ENCODE measurements at places on chromosomes 13 and 19.

- no peaks in the 10 kb centered on the region for H3K27me3 ChIP-seq
- H3K4me3 ChIP-seq = no peak overlapping the region
- peak overlapping the region; percentile 88 for H3K27ac ChIP-seq
These were observed 11.7 kb upstream of the CBLC start for GRCh38 chr19:44765949-44766335.

GRCh38 chr19:38709671-38710415, 34.4 kb downstream of the CAPN12 start:
- H3K27ac ChIP-seq = peak overlapping the region; percentile 30
- DNase-seq = no peak
- no peak overlapping the region for H3K4me3 ChIP-seq
- H3K36me3 ChIP-seq = peaks cover 100% of the 10 kb centered on the region
- H3K27me3 ChIP-seq = no peaks in the 10 kb centered on the region

GRCh38 chr19:56839652-56840450, 675 bp downstream of the PEG3 start:
- H3K27me3 ChIP-seq = peaks cover 12% of the 10 kb centered on the region
- peak overlapping the region; percentile 62 for H3K4me3 ChIP-seq
- peak overlapping the region; percentile 94 for H3K27ac ChIP-seq
- DNase-seq = peak; percentile 97
- H3K4me1 ChIP-seq = no peaks in the 10 kb centered on the region

DNA sequence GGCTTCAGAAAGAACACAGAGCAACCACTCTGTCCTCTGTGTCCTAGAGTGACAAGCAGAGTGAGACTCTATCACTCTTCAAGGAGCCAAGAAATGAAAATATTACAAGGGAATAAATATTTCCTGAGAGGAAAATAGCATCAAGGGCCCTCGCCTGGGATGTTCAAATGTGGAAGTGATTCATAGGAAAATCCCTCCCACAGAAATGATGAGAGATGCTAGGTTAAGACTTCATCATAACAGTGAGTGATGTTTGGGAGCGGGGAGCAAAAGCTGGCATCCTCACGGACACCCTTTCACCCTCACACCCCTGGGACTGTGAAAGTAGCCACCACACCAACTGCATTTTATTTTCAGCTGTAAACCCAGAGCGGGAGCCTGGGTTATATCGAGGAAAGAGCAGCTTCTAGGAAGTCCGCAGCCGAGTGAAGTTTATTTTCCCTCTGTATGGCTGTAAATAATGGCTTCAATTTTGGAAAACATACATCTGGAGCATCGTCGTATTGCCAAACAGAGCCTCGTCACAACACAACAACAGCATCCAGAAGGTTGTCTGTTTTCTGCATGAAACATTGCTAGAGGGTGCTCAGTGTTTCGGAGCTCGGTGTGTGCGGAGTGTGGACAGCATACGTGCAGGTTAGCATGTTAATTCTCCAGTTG, 54.8 kb downstream of the DLEU7 start:
- no peaks in the 10 kb centered on the region for H3K36me3 ChIP-seq
- no peak overlapping the region for H3K4me3 ChIP-seq
- no peak overlapping the region for H3K27ac ChIP-seq

DNA sequence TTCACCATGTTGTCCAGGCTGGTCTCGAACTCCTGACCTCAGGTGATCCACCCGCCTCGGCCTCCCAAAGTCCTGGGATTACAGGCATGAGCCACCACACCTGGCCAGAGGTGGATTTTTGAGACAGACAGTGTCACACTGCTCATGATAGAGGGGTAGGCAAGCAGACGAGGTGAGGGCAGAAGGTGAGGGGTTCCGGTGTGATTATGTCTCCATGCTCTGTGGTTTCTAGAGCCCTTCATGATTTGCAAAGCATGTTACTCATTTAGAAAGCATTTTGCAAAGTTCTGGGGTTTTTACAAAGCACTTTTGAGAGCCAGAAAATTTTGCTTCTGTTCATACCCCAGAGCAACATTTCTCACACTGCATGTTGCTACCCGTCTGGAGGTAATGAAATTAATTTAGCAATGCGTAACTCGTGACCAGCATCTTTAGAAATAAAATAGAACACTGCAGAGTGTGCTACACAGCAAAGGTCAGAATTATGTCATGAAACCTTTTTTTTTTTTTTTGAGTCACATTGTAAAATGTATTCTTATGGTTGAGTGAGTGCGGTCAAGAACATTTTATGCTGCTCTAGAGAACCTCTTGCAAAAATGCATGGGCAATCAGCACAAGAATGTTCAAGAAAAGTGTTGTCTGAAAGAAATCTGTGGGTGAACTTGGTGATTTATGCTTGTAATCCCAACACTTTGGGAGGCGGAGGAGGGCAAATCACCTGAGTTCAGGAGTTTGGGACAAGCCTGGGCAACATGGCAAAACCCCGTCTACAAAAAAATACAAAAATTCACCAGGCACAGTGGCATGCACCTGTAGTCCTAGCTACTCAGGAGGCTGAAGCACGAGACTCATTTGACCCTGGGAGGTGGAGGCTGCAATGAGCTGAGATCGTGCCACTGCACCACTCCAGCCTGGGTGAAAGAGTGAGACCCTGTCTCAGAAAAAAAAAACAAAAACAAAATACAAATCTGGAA, 58.0 kb downstream of the MAP4K1 start:
- no peak for DNase-seq
- H3K36me3 ChIP-seq = no peaks in the 10 kb centered on the region
- H3K27me3 ChIP-seq = peaks cover 6% of the 10 kb centered on the region
- no peak overlapping the region for H3K27ac ChIP-seq
- H3K4me1 ChIP-seq = peaks cover 4% of the 10 kb centered on the region

DNA sequence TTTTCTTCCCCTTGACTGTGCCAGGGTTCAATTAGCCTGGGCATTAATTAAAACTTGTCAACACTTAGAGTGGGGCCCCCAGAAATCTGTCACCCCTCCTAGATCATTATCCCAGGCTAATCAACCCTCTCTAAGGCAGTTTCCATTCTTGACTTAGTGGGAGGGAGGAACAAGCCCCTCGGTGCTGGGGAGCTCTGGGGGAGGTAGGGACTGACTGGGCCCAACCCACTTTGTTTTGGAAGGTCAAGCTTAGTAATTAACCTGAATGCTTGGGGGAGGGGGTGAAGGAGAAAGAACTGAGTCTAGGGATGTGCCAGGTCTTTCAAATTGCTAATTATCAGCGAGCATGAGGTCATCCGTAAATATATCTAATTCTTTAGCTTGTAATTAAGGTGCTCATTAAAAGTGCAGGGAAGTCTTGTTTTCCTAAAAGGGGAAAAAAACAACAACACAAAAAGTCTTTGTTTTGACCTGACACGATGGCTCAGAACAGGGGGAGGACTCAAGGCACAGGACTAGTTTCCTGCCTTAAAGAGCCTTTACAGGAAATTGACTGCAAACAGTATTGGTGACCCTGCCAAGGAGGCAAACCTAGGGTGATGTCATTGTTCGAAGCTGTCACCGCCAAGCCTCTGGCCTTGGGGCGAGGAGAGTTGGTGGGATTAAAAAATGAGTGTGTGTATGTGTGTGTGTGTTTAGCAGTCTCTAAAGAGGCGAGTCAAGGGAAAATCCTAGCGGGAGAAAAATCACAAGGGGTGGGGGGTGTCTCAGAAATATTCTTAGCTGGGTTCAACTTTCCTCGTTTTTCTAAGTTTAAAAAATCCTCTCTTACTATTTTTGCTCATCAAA, 19.4 kb downstream of the ACTN4 start:
- peaks cover 50% of the 10 kb centered on the region for H3K36me3 ChIP-seq
- H3K27ac ChIP-seq = peak overlapping the region; percentile 68
- no peak overlapping the region for H3K4me3 ChIP-seq
- no peaks in the 10 kb centered on the region for H3K27me3 ChIP-seq
- DNase-seq = peak; percentile 75
- H3K4me1 ChIP-seq = peaks cover 91% of the 10 kb centered on the region

DNA sequence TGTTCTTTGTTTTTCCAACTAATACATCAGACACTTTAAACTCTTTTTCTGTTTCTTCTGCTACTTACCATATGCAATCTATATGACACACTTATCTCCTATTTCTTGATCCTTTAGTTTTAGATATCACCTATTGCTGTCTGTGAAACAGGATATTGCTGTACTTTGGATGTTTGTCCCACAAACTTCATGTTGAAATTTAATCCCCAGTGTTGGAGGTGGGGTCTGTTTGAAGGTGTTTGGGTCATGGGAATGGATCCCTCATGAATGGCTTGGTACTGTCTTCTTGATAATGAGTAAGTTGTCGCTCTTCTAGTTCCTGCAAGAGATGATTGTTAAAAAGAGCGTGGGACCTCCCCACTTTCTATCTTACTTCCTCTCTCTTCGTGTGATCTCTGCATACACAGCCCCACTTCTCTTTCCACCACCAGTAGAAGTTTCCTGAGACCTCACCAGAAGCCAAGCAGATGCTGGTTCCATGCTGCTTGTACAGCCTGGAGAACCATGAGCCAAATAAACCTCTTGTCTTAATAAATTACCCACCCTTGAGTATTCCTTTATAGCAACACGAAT, 244.2 kb downstream of the NHLRC3 start:
- H3K4me3 ChIP-seq = no peak overlapping the region
- H3K36me3 ChIP-seq = no peaks in the 10 kb centered on the region
- H3K27ac ChIP-seq = no peak overlapping the region
- H3K27me3 ChIP-seq = no peaks in the 10 kb centered on the region

GRCh38 chr13:95289020-95289444, 12.2 kb downstream of the ABCC4 start:
- no peak for DNase-seq
- peaks cover 4% of the 10 kb centered on the region for H3K4me1 ChIP-seq
- H3K36me3 ChIP-seq = no peaks in the 10 kb centered on the region
- no peaks in the 10 kb centered on the region for H3K27me3 ChIP-seq

GRCh38 chr19:39916851-39917396, 17.5 kb downstream of the FCGBP start:
- no peak overlapping the region for H3K27ac ChIP-seq
- no peak overlapping the region for H3K4me3 ChIP-seq
- DNase-seq = no peak

DNA sequence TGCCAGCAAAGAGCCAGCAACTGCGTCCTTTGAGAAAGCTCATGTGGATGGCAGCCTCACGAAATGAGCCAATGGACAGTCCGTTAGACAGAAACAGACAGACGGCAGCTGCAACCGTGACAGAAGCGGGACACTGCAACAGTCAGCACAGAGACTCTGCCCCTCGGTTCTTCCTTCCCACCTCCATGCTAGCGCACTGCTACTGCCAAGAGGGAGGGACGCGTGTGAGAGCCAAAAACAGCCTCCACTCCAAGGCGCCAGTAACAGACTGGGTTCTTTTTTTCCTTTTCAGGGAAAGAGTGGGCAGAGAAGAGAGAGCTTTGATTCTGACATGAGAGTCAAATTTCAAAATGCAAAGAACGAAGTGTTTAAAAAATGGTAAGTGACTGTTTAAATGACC, 77.5 kb downstream of the SERP2 start:
- no peak for DNase-seq
- H3K36me3 ChIP-seq = no peaks in the 10 kb centered on the region
- no peaks in the 10 kb centered on the region for H3K27me3 ChIP-seq
- H3K27ac ChIP-seq = peak overlapping the region; percentile 83
- peaks cover 54% of the 10 kb centered on the region for H3K4me1 ChIP-seq
- no peak overlapping the region for H3K4me3 ChIP-seq

GRCh38 chr19:38880882-38881609, 3.0 kb upstream of the RINL start:
- H3K27me3 ChIP-seq = no peaks in the 10 kb centered on the region
- DNase-seq = no peak
- peaks cover 12% of the 10 kb centered on the region for H3K36me3 ChIP-seq

DNA sequence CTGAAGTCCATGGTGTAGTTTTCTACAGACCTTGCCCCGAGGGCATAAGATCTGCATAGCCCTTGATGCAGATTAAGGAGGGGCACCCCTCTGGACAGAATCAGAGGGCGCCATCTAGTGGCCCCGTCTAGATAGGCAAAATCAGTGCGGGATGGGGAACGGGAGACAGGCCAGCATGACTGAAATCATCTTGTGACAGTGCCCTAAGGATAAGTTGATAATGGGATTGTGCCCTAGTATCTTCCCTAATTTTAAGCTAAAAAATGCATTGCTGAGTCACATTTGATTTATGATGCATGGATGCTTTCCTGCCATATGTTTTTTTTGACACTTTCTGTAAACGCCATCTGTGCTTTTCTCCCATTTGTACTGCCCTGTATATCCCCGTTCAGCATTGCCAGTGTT, 19.0 kb upstream of the GPI start:
- H3K36me3 ChIP-seq = peaks cover 54% of the 10 kb centered on the region
- peaks cover 8% of the 10 kb centered on the region for H3K4me1 ChIP-seq
- no peak overlapping the region for H3K4me3 ChIP-seq
- H3K27me3 ChIP-seq = no peaks in the 10 kb centered on the region
- no peak overlapping the region for H3K27ac ChIP-seq

GRCh38 chr13:20414546-20415305, 110.9 kb downstream of the CRYL1 start:
- H3K4me1 ChIP-seq = peaks cover 6% of the 10 kb centered on the region
- H3K36me3 ChIP-seq = peaks cover 14% of the 10 kb centered on the region
- peaks cover 7% of the 10 kb centered on the region for H3K27me3 ChIP-seq
- H3K27ac ChIP-seq = no peak overlapping the region
- no peak for DNase-seq

GRCh38 chr19:47095476-47096099, 18.0 kb downstream of the ZC3H4 start:
- peaks cover 30% of the 10 kb centered on the region for H3K36me3 ChIP-seq
- H3K4me3 ChIP-seq = no peak overlapping the region
- H3K27me3 ChIP-seq = no peaks in the 10 kb centered on the region
- peak overlapping the region; percentile 97 for H3K27ac ChIP-seq

GRCh38 chr19:6491802-6492592, 10.1 kb downstream of the TUBB4A start:
- H3K4me3 ChIP-seq = no peak overlapping the region
- DNase-seq = no peak
- H3K36me3 ChIP-seq = no peaks in the 10 kb centered on the region
- no peak overlapping the region for H3K27ac ChIP-seq
- no peaks in the 10 kb centered on the region for H3K4me1 ChIP-seq

DNA sequence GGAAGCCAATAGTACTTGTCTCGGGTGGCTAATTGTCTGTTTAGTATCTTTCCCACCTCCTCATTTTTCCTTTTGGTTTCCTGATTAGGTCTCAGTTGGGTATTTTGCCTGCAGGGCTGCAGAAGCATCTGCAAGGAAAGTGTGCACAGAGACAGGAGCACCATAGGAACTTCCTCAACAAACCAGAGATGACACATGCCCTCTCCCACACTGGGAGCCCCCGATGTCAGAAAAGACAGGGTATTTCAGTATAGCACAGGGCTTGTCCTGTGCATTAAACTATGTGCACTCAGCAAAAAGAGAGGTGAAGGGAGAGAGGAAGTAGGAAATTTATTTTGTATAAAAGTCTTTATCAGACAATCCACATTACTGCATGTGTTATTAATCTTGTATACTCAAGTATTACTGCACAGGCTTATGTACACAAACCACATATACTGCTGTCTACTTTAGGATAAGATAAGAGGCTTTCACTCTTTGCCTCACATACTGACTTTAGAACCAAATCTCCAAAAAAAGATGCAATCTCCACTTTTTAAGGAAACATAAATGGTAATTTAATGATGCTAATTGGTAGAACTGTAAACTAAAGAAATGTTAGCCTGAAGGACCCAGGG, 501.0 kb downstream of the FOXO1 start:
- H3K27me3 ChIP-seq = peaks cover 19% of the 10 kb centered on the region
- no peak overlapping the region for H3K27ac ChIP-seq
- no peaks in the 10 kb centered on the region for H3K36me3 ChIP-seq
- H3K4me3 ChIP-seq = no peak overlapping the region
- H3K4me1 ChIP-seq = peaks cover 4% of the 10 kb centered on the region
- DNase-seq = no peak
